ENCODE measurements at places on chromosomes 2 and 18.

DNA sequence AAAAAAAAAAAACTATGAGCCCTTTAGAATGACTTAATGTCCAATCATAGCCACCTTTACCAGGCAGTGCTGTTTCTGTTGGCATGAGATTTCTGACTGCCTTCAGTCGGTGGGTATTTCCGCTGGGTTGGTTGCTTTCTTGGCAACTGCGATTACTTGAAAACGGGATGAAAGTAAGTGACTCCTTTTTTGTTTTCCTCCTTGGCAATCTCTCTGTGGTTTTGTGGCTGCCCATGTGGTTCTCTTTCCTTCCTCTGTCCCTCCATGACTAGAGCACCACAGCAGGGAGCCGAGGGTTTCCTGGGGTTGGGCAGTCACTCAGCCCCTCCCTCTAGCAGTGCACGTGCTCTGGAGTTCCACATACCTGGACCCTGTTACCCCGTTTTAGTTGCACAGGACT lies 112.1 kb downstream of the KLHL29 start:
- DNase-seq: no peak

DNA sequence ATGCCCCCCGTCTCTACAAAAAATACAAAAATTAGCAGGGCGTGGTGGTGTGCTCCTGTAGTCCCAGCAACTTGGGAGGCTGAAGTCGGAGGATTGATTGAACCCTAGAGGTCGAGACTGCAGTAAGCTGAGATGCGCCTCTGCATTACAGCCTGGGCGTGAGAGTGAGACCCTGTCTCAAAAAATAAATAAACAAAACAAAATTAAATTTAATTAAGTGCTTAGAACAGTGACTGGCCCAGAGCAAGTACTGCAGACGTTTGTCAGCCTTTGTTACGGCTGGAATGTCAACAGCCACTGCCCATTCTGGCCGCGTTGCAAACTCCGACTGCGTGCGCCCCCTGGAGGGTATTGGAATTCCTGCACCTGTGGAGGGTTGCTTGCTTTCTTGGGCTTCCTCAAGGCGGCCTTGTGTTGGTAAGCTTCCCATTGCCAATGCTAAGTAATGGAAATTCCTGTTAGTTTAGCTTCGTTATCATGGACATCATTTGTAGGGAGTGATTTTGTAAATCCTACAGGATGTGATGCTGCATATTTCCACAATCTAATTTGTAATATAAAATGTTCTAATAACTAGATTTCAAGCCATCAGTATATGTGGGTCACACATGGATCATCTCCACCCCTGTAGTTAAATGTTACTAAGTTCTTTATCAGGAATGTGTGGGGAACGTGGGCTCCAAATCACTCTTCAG lies 15.9 kb upstream of the ATP6V1B1 start:
- peak; percentile 42 for DNase-seq

DNA sequence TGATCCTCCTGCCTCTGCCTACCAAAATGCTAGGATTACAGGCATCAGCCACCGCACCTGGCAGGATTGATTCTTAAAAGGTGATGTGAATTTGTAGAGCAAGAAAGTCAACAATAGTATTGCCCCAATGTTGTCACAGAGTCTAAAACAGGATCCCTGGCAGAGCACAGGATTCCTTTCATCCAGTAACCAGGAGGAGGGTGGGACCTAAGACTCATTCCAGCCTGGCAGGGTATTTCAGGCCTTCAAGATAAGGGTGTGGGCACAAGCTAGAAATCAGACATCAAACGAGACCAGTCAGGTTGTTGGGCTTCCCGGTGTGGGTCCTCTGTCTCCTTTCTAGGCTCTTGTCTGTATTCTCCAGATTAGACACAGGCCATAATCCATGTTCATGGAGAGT lies 511.4 kb downstream of the BCL11A start:
- DNase-seq: no peak

DNA sequence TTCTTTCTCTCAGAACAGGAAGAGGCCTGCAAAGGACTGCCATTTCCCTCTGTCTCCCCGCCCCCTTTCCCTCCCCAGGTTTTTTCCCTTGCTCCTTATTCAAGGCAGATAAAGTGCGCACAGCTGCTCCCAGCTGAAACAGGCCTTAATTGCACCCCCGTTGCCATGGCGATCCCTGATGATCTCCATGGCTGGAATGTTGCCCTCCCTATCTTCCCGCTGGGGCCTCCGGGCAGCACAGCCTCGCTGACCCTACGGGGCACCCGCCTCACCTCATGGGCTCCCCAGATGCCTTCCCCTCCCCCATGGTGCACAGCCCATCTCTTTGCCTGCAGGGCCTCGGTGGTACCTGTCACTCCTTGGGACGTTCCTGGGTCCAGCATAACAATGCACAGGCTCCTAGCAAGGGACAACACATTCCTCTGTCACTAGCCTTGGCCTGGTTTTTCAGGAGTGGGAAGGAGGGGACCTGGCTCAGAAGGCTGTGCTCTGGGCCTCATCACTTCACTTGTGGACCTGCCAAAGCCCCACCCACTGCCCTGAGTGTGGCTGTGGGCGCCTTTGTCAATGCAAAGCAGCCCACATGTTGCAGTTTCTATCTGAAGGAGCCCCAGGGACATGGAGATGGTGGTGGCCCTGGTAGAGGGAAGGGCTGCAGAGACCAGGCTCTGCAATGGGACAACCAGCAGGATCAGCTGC lies 115.0 kb downstream of the CELF4 start:
- peak; percentile 71 for DNase-seq

- no peak for DNase-seq
These were observed 898.0 kb downstream of the CNTNAP5 start for GRCh38 chr2:124923097-124923496.

GRCh38 chr18:36901277-36901701 lies 72.4 kb downstream of the KIAA1328 start:
- DNase-seq: no peak

DNA sequence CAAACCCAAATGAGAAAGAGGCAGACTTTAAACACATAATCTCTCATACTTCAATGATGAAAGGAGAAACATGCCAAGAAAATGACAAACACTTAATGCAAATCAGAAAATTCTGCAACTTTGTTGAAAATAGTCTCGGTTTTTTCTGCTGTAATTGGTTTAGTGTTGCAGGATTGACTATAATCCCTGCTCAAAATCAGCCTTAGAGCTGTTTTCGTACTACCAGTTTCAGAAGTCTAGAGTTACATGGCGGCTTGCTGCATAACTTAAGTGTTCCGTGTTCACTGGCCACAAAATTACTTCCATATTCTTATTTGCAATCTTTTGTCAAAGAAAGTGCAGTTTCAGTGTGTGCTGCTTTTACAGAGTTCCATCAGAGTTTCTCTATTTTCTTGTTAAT lies 48.9 kb upstream of the ITGAV start:
- no peak for DNase-seq

DNA sequence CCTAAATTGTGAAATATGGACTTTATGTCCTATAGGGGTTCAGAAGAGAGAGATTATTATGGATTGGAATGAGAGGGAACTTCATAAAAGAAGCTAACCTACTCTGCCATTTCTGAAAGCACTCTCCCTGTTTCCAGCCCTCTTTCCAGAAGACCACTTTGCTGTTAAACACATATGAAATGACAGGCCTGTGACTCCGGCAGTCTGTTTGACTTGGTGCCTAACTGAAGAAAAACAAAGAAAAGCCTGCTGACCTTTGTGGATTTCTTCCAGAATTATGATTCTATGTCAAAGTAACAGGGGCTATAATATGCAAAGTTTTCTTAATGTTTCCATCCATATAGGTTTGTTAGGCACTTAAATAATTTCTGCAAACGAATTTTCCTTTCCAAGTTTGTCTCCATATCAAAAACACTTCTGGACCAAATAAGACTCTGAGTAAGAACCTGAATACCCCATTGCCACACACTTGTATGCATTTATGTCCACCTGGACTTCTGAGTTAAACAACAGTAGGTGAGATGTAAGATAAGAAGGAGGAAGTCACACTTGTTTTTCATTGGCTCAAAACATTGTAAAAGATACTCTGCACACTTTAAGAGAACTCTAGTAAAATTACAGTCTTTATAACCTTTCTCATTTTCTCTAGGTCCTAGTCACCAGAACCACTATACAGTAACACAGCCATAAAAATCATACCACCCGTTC lies 111.7 kb downstream of the PIEZO2 start:
- no peak for DNase-seq

DNA sequence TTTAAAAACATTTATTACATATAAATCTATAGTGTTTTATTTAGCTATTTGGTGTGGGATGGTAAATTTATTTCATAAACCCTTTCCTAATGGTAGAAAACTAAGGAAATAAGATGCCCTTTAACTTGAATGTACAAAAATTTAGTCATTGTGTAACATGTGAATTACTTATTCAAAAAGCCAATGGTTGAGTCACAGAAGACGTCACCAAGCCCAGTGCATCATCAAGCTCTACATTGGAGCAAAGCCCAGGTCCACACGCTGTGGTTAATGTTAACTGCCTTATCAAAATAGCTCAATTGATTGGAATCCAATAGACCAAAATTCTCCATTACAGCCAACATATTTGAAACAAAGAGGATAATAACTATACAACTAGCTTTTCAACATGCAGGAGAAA lies 145.5 kb upstream of the LYPD1 start:
- DNase-seq: no peak

Measured in DMS 273 treated with DMSO at 0.1 percent for 48 hours (cell line).